ENCODE measurements at places on chromosomes 2 and 18.

DNA sequence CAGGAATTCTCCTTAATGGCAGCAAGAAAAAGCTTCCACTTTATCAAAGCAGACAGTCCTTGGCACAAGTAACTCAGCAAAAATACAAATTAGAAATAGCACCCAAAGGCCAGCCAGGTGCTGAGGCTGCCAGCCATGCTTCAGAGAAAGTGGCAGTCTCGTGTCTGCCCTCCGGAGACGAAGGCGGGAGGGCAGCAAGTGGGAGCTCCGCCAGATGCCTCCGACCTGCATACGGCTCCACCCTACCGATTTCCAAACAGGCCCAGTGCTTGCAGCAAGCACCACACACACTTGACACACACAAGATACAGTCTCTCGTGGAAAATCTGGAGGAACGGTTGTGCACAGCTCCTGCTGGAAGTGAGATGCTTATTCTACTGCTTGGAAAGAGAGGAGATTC, 134.9 kb upstream of the REV1 start:
- no peak for DNase-seq

GRCh38 chr2:8426550-8426949, 255.3 kb upstream of the ID2 start:
- DNase-seq: no peak

DNA sequence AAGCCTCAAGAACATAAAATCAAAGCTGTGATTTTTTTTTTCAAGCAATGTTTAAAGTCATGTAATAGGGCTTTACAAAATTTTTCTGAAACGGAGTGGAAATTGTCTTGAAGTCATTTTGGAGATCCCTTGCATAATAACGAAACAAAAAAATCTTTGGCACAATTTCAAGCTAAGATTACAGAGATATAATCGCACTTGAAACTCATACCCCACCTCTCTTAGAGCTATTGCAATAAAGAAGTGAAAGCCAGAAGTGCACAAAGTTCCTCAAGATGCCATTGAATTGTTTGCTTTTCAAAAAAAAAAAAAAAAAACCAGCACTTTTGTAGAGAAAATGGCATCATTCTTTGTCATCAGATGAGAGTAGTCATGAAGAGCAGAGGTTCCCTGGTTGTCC, 152.3 kb downstream of the PAX3 start:
- DNase-seq: no peak

GRCh38 chr2:127859712-127860085, 1.7 kb upstream of the POLR2D start:
- no peak for DNase-seq

- DNase-seq: no peak
Measured at GRCh38 chr2:113812204-113812603, 55.8 kb upstream of the SLC35F5 start.

GRCh38 chr2:1685957-1686783, 58.1 kb downstream of the PXDN start:
- DNase-seq: no peak

- no peak for DNase-seq
Measured at GRCh38 chr2:79887747-79888374, 375.0 kb downstream of the CTNNA2 start.

GRCh38 chr2:8477552-8478470, 204.0 kb upstream of the ID2 start:
- DNase-seq: no peak

DNA sequence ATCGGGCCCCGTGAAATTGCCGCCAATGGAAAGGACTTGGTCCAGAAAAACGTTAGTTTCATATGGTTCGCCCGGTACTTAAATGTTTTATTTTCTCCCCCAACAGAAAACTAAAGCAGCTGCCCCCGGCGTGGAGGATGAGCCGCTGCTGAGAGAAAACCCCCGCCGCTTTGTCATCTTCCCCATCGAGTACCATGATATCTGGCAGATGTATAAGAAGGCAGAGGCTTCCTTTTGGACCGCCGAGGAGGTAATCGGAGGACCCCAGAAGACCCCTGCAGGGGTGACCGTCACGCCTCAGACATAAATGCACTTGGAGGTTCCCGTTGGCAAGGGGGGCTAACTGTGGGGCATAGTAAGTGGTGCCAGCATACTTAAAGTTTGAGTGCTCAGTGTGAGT, 742 bp downstream of the RRM2 start:
- no peak for DNase-seq

DNA sequence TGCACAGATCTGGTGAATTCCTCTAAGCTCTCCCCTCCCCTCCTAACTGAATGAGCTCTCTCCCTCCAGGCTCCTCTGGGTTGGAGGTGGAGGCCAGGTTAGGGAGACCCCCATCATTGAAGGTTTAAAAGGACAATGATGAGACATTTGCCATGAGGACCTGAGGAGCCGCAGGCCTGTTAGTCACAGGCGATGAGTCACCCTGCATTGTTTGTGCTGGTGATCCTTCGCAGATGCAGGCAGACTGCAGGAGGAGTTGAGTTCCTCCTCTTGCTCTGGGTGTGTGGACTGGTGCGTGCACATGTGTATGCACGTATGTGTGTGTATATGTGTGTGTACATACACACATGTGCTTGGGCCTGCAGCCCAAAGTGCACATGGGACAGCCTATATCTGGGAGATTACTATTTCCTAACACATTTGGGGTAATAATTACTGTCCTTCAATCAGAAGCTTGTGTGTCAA, 42.0 kb downstream of the MCFD2 start:
- no peak for DNase-seq

GRCh38 chr2:174335988-174336500, 1.3 kb downstream of the SP9 start:
- no peak for DNase-seq

DNA sequence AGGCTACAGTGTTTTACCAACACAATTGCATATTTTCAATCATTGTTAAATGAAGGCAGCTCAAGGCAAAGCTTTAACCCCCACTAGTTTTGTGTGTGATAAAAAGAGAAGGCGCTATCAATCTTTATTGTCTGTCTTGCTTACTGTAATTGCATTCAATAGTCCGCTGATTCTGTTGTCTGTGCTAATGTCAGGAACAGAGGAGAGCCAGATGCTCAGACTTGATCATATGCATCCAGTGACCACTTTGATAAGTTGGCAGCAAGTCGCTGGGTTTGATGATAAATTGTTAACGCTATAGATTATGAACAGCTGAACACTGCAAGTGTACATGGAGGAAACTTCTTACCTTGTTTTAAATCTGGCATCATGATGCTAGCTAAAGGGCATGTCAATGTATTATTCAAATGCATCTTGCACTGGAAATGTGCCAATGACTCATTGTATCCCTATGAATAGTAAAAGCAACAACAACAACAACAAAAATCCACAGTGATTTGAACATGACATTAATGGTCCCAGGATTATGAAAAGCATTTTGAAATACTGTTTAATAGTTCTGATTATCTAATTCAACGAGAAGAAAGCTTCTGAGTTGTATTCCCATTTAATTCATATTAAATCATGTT, 423.5 kb upstream of the FANCL start:
- DNase-seq: no peak

DNA sequence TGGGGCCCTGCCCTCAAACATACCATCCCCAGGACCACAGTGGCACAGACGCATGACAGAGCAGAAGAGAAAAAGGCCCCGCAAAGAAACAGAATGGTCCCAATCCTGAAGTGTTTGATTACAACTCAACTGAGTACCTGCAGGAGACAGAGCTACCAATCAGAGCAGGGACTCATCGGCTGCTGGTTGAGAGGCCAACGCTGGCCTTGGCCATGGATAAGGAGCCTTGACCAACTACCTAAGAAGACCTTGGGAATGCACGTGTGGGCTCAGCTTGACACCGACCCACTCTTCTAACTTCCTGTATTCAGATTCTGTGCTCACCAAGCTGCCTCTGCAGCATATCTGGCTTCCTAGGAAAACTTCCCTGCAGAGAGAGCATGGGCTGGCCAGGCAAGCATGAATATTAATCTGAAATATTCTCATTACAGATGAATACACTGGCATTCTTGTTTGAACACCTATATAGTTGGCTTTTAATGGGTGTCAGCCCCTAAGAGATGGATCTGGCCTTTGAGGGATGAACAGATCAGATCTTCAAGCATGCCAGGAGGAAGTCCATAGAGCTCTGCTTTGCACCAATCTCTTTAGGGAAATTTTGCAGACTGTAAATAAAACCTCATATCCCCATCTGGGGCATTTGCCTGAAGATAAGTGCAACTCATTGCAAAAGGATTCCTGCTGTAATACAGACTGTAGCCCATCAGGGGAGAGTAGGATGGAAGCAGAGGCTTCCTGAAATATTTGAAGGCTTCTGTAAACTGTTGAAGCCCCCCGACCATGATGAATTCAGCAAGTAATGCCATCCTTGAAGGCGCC, 135.4 kb downstream of the BCL2 start:
- no peak for DNase-seq

DNA sequence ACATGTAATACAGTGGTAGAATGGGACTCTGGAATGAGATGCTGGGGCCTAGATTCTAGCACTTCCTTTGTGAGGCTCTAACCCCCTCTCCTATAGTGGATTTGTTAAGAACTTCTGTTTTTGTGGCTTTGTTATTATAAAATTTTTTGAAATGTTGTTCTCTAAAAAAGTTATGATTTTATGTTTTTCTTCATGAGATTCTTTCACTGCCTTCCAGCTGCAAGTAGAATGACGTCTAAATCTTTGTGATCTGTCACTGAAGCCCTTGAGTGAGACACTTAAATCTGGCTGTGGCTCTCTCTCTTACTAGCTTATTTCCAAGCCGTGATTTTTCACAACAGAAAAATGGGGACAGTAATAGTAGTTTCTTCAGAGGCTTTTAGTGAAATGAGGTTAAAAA, 1.6 kb downstream of the CASP8 start:
- no peak for DNase-seq

DNA sequence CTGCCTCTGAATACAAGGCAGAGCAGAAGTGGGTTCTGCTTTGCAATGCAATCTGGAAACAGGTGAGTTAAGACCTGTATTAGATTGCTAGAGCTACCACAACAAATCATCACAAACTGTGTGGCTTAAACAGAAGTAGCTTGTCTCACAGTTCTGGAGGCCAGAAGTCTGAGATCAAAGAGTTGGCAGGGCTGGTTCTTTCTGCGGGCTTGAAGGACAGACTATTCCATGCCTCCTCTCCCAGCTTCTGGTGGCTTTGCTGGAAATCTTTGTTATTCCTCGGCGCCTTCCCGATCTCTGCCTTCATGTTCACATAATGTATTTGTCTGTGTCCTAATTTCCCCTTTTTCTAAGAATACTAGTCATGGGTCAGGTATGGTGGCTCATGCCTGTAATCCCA, 58.4 kb downstream of the SAP130 start:
- no peak for DNase-seq

GRCh38 chr18:50312296-50313030, 25.0 kb upstream of the CXXC1 start:
- DNase-seq: no peak

DNA sequence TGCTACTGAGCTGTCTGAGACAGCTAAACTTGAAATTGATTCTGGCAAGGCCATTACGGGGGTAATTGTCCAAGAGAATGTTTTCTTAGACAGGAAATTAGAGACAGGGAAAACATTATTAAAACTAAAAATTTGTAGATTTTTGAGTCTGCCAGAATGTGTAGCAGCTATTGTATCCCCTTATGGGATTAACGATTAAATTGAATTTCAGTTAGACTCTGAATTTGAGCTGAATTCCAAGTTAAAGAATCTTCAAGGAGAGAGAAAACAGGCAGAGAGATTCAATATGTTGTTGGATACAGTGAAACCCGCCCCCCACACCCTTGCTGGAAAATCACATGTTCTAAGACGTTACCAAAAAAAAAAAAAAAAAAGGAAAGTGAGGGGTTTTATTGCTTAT, 32.7 kb upstream of the CCDC68 start:
- DNase-seq: no peak

GRCh38 chr2:235041918-235042575, 90.2 kb downstream of the SH3BP4 start:
- DNase-seq: no peak

- DNase-seq: no peak
Measured at GRCh38 chr2:9115229-9115628, 91.4 kb upstream of the ASAP2 start.

DNA sequence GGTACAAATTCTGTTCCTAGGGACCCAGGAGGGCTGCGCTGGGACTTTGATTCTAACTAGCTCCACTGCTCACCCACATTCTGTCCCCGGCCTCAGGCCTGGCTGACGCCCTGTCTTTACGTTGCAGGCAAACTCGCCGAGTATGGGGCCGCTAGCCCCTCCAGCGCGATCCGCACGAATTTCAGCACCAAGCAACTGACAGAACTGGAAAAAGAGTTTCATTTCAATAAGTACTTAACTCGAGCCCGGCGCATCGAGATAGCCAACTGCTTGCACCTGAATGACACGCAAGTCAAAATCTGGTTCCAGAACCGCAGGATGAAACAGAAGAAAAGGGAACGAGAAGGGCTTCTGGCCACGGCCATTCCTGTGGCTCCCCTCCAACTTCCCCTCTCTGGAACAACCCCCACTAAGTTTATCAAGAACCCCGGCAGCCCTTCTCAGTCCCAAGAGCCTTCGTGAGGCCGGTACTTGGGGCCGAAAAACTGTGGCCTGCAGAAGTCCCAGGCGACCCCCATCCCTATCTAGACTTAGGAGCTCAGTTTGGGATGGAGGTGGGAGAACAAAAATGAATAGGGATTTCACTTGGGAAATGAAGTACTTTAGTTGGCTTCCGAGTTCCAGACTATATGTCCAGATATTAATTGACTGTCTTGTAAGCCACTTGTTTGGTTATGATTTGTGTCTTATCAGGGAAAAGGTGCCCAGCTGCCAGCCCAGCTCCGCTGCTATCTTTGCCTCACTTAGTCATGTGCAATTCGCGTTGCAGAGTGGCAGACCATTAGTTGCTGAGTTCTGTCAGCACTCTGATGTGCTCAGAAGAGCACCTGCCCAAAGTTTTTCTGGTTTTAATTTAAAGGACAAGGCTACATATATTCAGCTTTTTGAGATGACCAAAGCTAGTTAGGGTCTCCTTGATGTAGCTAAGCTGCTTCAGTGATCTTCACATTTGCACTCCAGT, 1.5 kb downstream of the HOXD1 start:
- DNase-seq: no peak

DNA sequence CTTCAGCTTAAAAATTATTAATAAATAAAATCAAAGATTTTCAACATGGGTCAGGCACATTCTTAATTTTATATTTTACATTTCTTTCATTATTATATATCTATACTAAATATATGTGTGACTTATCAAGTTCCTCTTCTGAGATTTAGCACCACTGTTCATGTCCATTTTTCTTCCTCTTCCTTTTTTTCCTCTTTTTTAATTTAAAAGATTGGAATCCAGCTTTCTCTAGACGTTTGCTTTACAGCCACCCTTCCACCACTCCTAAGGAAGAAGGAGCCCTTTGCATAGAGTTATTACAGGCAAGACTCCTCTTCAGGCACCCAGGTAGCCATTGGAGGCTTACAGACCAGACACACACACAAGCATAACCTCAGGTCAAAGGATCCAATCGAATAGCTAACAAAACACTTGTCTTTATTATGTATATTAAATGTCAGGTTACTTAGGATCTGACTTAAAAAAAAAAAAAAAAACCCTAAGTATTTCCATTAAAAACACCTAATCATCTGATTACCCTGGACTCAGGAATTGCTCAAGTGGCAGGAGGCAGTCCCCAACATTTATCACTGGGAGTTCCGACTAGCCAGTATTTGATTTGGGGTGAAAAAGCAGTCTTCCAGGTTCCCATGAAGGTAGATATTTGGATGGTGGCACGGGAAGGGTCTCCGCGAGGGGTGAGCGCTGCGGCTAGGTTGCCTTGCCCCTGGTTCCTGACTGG, 2.4 kb upstream of the ZEB2 start:
- no peak for DNase-seq

GRCh38 chr2:74080346-74080745, 67.4 kb downstream of the BOLA3 start:
- no peak for DNase-seq

GRCh38 chr18:69980982-69981804, 33.5 kb upstream of the CD226 start:
- no peak for DNase-seq

All from amygdala (tissue), 56 donors.